H1 (cell line): ENCODE measurements at places on chromosomes 3 and 15. TPM values are rescaled to one million over a fixed set of nuclear protein-coding genes. Genes with fewer than 3 reads are reported as not detected.

GRCh38 chr15:86317384-86317740, 237.7 kb downstream of the AGBL1 start:
- H3K27ac ChIP-seq, result no peak overlapping the region
- no peak overlapping the region for H3K4me3 ChIP-seq
- no peaks in the 10 kb centered on the region for H3K4me1 ChIP-seq
- no peaks in the 10 kb centered on the region for H3K36me3 ChIP-seq
- no peaks in the 10 kb centered on the region for H3K27me3 ChIP-seq
- DNase-seq, result no peak

The CLRN1 gene
- 0.35 and 0.59 TPM in 2 replicates for total RNA-seq

The KNG1 gene
- 0.31 TPM in 1 of 2 replicates, not detected in the other for total RNA-seq

DNA sequence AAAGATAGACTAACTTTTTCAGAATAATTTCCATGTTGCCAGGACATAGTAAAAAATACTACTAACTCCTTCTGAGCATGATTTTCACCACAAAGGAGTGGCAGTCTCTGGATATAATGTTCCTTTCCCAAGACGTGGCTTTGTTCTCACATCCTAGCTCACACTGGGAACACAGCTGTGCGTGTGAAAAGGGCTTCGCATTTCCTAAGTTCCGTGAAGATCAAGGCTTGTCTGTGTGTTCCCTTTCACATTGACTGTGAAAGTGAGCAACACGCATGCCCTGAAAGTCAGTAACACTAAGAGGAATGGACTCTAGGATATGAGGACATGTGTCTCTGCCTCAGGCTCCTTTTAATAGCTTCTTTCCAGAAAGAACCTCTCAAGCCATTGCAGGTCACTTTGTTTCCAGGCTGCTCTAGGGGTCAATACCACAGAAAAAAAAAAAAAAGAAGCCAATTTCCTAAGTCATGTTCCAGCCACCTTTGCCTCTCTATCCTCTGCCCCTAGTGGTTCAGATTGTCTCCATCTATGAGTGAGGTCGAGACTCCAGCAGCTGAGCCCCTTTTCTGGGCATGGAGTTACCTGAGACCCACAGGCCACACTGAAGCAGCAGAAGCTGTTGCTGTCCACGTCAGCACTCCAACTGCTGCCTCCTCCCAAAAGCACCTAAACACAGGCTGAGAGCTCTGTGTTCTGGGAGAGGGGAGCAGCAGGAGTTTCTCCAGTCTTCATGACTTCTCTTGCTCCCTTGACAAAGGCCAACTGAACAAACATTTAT, 355.9 kb downstream of the RSL24D1 start:
- no peak overlapping the region for H3K27ac ChIP-seq
- no peaks in the 10 kb centered on the region for H3K36me3 ChIP-seq
- H3K4me1 ChIP-seq, result no peaks in the 10 kb centered on the region

The MAP2K5 gene
- 13.8 and 15.8 TPM in 2 replicates for total RNA-seq

GRCh38 chr15:41894791-41895463, 1.1 kb upstream of the SPTBN5 start:
- H3K4me3 ChIP-seq, result no peak overlapping the region
- DNase-seq, result peak; percentile 57
- H3K4me1 ChIP-seq, result no peaks in the 10 kb centered on the region
- H3K27ac ChIP-seq, result no peak overlapping the region
- no peaks in the 10 kb centered on the region for H3K36me3 ChIP-seq

DNA sequence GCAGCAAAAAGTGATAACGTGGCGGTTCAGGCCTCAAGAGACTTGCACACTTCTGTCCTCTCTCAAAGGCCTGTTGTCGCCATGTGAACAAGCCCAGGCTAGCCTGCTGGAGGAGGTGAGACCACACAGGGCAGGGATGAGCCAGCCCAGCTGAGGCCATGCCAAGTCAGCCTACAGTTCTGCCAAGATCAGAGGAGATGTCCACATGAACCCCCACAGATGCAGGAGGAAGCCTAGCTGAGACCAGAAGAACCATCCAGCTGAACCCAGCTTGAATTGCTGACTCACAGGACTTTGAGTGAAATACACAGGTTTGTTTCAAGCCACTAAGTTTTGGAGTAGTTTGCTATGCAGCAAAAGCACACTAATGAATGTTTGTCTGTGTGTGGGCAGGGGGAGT, 50.3 kb upstream of the SEC13 start:
- H3K36me3 ChIP-seq, result no peaks in the 10 kb centered on the region
- H3K4me3 ChIP-seq, result no peak overlapping the region
- H3K27me3 ChIP-seq, result no peaks in the 10 kb centered on the region; the same call in 1 of the 2 replicates
